Caco-2 (cell line): ENCODE measurements at places on chromosomes 5 and 9. TPM values are rescaled to one million over a fixed set of nuclear protein-coding genes. Genes with fewer than 3 reads are reported as not detected.

DNA sequence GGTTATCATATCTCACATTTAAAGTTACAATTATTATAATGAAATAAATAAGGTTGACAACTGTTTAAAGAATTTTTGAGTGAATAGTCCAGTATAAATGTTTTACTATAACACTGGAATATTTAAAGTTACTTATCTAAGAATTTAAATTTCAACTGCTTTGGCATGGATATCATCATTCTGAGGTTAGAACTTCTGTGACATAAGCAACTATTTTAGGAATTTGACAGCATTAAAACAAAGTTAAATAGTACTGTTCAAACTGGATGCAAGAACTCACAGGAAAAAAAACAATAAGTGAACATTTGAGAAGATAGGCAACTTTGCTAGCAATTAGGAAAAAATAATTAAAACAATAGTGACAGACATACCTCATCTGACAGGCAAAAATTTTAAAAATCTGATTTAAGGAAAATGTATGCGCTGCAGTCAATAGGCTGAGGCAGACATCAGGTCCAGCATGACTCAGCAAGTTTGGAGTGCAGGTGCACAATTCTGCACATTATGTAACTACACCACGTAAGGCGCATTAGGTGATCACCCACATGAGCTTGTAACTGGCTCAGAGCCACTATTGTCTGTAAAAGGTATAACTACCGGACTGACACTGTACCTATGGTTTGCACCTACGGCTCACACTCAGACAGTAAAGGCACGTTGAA is 180.6 kb downstream of the PDE4D start:
- H3K27me3 ChIP-seq = no peaks in the 10 kb centered on the region
- DNase-seq = no peak
- no peak overlapping the region for H3K27ac ChIP-seq
- no peaks in the 10 kb centered on the region for H3K4me1 ChIP-seq
- no peak overlapping the region for H3K4me3 ChIP-seq
- no peaks in the 10 kb centered on the region for H3K36me3 ChIP-seq

BAAT gene
- total RNA-seq = 1.1 and 1.3 TPM in 2 replicates

GRCh38 chr5:62315376-62316175 is 9.6 kb downstream of the KIF2A start:
- H3K36me3 ChIP-seq = no peaks in the 10 kb centered on the region
- H3K4me3 ChIP-seq = no peak overlapping the region
- H3K4me1 ChIP-seq = peaks cover 8% of the 10 kb centered on the region; the same call in 1 of the 2 replicates
- H3K27me3 ChIP-seq = no peaks in the 10 kb centered on the region
- H3K27ac ChIP-seq = no peak overlapping the region

DNA sequence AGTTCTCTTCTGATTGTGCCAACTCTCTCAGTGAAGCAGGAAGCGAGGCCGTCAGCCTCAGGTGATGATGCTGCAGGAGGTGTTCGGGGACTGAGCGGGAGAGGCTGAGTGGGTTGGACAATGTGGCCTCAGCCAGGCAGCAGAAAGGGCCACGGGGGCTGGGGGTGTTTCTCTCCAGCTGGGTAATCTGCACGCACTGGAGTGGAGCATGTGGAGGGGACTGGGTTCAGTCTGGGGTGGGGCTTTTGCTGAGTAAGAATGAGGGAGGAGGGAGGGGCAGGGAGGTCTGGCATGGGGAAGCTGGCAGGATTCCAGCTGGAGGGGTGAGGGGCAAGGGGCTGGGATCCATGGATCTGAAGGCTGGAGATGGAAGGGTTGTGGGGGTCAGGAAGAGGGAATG is 60.8 kb upstream of the PHYKPL start:
- no peak overlapping the region for H3K27ac ChIP-seq
- no peaks in the 10 kb centered on the region for H3K4me1 ChIP-seq
- no peaks in the 10 kb centered on the region for H3K36me3 ChIP-seq
- peak; percentile 19 for DNase-seq
- H3K27me3 ChIP-seq = no peaks in the 10 kb centered on the region
- no peak overlapping the region for H3K4me3 ChIP-seq

GRCh38 chr9:87711857-87712800 is 13.8 kb upstream of the CTSL start:
- no peaks in the 10 kb centered on the region; the same call in 1 of the 2 replicates for H3K4me1 ChIP-seq
- H3K27me3 ChIP-seq = no peaks in the 10 kb centered on the region

CMYA5 gene
- 0.39 and 0.74 TPM in 2 replicates for total RNA-seq

TYRP1 gene
- total RNA-seq = not detected in 2 replicates
